ENCODE measurements at places on chromosomes 12 and 14.

GRCh38 chr12:75859868-75860267, 171.7 kb downstream of the PHLDA1 start:
- DNase-seq = no peak

DNA sequence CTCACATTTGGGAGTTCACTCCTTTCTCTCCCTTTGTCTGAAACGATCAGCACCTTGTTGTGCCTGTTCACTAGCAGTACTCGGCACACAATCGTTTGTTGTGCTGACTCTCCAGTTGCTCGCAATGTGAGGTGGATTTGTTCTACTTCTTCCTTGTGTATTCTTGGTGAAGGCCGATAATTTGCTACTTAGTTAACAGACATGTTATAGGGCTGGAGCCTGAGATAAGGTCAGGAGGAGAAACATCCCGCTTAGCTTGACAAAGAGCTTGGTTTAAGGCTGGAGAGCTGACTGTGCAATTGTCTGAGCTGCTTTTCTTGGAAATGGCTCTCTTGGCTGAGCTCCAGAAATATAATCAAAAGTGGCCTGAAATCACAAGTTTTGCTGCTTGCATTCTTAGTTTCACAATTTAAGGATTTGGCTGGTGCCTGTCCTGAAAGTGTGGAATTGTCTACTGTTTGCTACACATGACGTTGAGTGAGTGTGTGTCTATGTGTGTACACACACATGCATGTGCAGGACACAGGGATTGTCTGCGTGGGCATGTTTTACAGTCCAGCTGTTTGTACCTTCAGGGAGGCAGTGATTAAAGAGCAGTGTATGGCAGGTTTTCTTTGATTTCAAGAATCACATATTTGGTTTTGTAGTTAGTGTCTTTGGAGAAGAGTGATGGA, 77.7 kb downstream of the ARF6 start:
- no peak for DNase-seq

DNA sequence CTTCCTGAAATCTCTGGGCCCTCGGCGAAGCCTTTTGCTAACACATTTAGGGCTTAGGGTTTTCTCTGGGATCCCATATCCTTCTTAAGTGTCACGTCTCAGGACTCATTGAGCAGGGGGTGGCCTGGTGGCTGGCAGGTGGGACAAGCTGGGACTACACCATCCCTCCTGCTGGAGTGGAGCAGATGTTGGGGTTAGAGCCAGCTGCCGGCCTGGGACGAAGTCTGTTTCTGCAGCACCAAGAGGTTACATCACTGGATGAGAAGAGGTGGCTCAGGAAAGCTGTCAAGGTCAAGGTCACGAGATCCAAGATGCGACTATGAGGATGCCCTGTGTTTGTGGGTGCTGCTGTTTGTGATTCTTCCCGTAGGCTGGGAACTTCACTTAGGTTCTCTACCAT, 16.3 kb downstream of the SMCO2 start:
- DNase-seq = no peak

- DNase-seq = no peak
Measured at GRCh38 chr12:108799401-108800243, 57.8 kb downstream of the SSH1 start.

- DNase-seq = no peak
Measured at GRCh38 chr12:64923536-64923935, 99.1 kb downstream of the TBC1D30 start.

DNA sequence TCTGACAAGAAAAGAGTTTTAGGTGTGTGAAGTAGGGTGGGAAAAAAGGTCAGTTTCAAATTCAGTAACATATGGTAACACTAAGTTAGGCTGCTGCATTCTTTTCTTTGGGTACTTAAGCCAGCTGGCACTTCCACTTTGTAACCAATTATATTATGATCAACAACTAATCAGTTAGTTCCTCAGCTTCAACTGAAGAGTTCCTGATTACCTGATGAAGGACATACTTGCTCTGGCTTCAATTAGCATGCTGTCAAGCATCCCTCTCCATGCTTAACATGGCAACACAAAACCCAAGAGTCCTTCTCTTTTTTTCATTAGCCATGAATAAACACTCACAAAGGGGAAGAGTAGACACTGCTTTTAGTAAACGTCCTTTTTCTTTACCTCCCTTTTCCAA, 6.8 kb upstream of the KANSL2 start:
- no peak for DNase-seq

DNA sequence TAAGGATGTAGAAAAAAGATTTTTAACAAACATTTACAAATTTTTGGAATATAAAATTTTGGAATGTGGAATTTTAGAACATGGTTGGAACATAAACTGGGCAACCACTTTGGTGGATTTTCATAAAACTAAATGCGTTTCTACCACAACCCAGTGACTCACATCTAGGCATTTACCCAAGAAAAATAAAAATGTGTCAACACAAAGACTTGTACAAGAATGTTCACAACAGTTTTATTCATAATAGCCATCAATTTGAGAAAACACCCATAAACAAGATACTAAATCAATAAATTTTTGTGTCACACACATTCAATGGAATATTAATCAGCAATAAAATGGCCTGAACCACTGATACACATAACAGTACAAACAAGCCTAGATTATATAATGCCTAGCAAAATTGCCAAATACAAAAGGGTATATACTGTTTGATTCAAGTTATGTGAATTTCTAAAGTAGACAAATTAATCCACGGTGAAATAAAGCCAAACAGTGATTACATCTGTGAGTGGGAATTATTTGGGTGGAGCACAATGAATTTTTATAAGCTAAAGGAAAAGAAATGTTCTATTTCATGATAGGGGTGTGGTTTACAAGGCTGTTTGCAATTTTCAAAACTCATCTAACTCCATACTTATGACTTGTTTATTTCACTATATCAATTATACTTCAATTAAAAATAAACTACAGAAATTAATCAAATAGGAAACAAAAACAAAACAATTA, 415.2 kb upstream of the OR4E1 start:
- DNase-seq = no peak

GRCh38 chr12:131559517-131560516, 151.1 kb upstream of the SFSWAP start:
- DNase-seq = peak; percentile 49

DNA sequence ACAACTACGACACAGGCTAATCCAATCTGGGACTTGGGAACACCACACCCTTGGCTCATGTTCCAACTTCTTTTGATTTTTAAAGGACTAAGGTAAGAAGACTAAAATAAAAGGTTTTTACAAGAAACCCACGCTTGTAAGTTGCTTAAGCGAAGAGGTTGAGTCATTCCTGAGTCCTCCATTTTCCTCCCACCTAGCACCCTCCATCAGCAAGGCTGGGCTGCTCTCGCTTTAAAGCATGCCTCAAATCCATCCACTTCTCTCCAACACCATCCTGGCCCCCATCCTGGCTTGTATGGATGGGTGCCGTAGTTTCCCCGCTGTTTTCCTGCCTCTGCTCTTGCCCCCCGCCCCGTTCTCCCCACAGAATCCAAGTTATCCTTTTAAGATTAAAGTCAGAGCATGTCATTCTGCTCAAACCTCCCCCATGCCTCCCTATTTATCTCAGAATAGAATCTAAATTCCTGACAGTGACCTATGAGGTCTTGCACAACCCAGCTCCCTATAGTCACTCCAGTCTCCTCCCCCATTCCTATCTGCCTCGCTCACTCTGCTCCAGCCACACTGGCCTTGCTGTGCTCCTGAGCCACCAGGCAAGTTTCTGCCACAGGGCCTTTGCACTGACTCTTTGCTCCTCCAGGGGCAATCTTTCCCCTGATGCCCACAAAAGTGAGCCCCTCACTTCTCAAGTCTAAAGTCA, 34.5 kb downstream of the SCARB1 start:
- peak; percentile 94 for DNase-seq

DNA sequence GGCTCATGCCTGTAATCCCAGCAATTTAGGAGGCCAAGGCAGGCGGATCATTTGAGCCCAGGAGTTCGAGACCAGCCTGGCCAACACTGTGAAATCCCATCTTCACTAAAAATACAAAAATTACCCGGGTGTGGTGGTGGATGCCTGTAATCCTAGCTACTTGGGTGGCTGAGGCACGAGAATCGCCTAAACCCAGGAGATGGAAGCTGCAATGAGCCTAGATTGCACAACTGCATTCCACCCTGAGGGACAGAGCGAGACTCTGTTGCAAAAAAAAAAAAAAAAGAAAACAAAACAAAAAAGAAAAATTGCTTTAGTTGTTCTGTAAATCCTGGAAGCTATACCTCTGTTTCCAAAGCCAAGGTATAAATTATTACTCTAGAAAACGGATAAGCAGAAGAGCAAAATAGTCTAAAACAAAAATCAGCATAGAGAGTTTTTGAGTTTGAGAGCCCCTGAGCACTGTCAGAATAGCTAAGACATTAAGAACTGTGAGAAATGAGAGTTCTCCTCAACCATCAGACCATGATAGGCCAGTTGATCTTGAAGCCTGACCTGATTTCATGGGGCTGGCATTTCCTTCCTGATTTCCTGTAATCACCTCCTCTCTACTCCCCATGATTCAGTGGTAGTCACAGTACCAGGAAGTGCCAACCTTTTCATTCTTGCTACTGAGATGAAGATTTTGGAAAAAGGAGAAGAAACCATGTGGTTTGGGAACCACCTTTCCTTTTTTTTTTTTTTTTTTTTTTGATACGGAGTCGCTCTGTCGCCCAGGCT, 31.7 kb downstream of the ATP2A2 start:
- DNase-seq = peak; percentile 35

- DNase-seq = no peak
Measured at GRCh38 chr12:128265566-128265965, 1.4 kb upstream of the TMEM132C start.

GRCh38 chr12:47297993-47298392, 218.2 kb upstream of the AMIGO2 start:
- DNase-seq = no peak
